ENCODE measurements at places on chromosomes 7 and 10.

DNA sequence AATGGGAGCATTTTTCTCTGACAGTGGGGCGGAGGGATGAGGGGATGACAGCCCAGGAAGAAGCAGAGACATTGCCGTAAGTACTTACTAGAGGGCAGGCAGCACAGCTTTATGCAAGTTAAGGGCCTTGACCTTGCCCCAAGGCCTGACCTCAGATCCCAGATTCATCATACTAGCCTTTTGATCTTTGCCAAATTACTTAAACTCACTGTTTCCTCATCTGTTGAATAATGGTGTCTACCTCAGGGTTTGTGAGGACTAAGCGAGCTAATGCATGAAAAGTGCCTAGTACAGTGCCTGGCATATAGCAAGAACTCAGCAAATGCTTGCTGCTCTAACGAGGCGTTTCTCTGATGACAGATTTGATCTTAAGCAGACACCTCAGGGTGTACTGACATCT, 3.5 kb upstream of the SEMA4G start:
- DNase-seq = no peak

DNA sequence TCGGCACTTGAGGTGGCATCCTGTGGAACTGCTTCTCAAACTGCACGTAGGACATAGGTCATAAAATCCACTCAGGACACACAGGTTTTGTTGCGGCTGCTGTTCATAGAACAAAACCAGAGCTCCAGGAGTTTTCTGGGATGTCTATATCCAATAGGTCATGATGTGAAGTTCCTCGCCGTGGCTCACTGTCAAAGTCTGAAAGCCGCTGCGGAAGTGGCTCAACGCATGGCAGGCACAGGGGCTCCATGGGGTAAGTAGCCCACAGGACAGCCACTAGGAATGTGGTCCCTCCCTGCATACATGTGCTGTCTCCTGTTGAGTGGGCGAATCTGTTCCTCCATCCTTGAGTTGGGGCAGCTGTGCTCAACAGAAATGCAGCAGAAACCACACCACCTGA, 72.2 kb downstream of the PRKAG2 start:
- no peak for DNase-seq

GRCh38 chr10:13614530-13615332, 28.0 kb downstream of the PRPF18 start:
- no peak for DNase-seq

DNA sequence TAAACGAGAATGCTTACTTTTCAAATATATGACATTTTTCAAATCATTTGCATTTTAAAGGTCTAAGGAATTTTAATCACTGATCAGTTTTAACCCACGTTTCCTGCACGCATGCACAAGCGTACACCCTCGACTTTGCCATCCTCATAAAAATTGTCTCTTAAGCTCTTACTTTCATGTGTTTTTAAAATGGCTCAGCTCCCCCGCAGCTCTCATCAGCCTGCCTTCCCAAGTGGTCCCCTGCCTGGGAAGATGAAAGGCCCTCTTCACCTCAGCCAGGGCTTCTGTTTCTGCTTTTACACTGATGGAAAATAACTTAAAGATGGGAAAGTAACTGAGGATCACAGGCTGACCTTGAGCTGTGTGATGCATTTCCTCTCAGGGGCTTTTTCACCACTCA, 131.6 kb upstream of the LSM8 start:
- no peak for DNase-seq

DNA sequence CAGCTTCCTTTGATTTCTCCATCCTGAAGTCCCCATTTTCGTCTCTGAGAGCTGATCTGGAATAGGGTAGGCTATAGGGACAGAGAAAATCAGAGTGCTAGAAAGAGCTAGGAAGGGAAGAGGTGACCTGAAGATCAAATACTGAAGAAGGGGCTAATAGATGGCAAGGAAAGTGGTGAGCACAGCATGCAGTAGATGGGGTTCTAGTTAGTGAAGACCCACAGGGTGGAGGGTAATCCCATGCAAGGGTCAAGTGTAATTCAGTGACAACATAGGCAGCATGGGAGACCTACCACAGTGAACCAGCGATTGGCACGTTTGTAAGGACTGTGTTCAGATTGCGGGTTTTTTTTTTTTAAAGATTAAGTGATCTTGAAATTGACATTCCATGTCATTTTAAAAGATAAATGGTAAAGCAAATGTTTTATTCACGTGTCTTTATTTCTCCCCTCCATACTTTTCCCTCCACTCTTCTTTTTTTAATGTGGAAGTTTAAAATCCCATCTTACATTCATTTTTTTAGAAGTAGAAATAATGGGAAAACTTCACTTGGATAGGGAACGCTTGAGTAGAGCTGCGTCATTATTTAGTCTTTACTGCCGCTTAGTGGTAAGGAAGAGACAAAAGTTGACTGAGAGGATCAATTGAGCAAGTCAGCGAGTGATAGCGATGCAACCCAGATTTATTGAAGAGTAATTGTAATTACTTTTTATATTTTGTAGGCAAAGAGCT, 21.0 kb upstream of the ABI1 start:
- no peak for DNase-seq

DNA sequence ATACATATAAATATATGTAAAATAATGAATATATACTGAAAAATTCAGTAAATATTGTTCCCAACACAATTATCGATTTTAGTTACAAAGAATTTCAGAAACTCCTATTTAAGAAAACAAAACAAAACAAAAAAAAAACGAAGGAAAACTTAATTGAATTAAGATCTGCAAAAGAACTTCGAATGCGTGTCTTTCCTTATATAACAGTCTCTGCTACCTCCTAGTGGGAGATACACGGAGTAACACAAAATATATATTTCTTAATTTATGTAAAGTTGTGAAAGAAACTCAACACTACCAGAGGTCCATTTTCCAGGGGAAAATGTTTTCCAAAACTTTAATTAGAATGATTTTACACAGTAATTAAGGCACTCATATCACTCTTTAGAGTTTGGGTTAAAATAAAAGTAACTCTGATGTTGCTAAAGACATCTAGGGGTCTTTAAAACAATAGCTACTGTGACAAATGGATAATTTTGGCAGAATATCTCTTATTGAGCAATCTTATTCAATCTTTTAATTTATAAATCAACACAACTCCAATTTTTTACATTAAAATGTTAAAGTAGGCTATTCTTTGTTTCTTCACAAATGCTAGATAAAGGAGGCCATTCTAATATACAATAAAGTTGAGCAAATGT, 41.6 kb downstream of the NEBL start:
- no peak for DNase-seq

DNA sequence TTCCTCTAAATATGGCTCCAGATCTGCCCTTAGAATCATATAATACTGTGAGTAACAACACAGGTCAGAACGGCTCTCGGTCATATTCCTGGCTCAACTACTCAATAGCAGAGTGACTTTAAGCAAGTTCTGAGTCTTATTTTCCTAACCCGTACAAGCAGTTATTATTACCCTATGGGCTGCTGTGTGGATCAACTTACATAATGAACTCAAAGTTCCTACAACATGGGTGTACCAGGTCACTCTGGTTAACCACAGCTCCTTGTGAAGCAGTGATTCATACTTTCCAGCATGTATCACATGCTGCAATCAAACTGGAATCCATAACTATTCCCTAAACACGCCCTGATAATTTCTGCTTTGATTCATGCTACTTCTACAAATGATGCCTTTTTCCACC, 107.3 kb downstream of the LRRN3 start:
- no peak for DNase-seq

DNA sequence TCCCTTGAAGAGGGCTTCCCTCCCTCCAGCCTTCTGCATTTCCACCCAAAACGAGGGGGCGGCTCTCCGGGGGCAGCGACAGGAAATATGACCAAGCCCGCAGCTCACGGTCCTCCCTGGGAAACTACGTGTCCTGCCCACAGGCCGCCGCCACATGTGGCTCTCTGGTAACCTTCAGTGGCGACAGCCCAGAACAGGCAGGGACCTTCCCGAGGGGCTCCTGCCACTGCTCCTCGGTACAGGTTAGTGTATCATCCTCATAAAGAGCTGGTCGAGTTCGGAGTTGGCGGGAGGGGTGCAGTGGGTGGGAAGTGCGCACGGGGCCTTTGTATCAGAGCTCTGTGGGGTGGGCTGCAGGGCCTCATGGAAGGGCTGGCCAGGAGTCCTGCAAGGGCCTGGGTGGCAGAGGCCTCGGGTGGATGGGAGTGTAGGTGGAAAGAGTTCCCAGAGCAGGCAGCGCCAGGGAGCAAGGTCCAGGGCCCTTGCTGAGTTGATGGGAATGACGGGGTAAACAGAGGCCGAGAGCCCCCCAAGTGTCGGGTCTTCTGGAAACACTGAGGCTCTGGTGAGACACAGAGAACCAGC, 66.0 kb downstream of the TCERG1L start:
- no peak for DNase-seq

- DNase-seq = no peak
Observed at GRCh38 chr10:70508912-70509756, 30.6 kb downstream of the PALD1 start.

GRCh38 chr10:29857843-29858701, 201.3 kb downstream of the JCAD start:
- no peak for DNase-seq

- no peak for DNase-seq
Observed at GRCh38 chr7:100079024-100079560, 2.4 kb downstream of the ZNF3 start.

DNA sequence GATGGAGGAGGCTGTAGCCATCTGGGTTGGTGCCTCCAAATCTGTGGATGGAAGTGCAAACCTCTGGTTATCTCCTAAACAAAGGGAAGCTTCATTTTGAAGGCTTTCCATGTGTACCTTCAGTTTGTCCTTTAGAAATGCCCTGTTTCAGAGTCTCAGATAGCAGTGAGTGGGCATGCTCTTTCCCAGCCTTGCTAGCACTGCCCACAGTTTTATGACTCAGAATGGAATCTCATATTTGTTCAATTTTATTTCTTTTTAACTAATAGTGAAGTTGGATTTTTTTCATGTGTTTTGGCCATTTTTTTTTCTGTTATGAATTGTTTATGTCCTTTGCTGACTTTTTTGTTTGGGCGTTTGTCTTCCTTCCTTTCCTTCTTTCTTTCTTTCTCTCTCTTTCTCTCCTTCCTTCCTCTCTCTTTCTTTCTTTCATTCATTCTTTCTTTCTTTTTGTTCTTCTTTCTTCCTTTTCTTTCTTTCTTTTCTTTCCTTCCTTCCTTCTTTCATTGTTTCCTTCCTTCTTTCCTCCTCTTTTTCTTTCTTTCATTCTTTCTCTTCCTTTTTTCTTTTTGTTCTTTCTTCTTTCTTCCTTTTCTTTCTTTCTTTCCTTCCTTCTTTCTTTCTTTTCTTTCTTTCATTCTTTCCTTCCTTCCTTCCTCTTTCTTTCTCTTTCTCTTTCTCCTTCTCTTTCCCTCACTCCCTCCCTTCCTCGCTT, 25.6 kb downstream of the PRF1 start:
- DNase-seq = no peak

GRCh38 chr10:100303724-100304319, 17.3 kb upstream of the BLOC1S2 start:
- DNase-seq = no peak

DNA sequence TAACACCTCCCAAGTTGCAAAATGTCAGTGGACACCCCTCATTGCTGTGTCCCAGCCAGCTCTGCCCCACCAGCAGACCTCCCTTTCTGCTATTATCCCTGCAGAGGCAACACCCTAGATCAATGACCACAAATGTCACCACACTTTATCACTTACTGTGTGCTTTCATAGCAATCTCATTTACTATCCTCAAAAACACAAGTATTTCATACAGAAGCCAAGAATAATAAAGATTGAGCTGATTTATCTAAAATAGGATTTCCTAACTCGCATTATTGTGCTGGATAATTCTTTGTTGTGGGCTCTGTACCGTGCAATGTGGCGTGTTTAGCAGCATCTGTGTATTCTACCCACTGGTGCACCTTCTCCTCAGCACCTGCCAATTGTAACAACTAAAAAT, 13.2 kb upstream of the ABCB5 start:
- DNase-seq = no peak

- no peak for DNase-seq
Observed at GRCh38 chr7:45421806-45422205, 152.4 kb upstream of the ADCY1 start.

DNA sequence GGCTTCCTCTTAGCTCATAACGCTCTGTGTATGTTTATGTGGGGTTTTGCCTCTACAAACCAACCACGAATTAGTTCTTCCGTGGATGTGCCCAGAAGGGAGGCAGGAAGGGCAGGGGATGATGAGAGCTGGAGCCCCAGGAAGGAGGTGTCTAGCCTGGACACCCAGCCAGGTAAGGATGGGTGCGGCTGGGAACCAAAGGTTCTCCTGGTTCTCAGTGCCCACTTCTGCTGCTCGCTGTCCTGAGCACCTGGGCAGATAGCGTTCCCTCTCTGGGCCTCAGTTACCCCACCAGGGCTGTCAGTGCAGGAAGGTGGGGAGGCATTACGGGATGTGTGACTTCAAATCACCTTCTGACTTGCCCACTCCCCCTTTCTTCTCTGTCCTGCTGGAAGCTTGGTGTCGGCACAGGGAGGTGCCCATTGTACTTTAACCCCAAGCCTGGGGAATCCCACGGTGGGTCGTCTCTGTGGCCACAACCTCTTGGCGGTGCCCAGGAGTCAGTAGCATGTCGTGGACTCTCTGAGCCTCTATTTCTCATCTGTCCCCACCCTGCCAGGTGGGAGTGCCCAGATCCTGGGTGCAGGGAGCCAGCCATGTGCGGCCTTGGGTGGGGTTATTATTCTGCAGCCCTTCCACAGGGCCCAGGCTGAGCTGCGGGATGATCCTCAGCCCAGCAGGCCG, 18.7 kb upstream of the PCBD1 start:
- no peak for DNase-seq

- no peak for DNase-seq
Observed at GRCh38 chr7:119270045-119270464, 1002.9 kb upstream of the KCND2 start.

DNA sequence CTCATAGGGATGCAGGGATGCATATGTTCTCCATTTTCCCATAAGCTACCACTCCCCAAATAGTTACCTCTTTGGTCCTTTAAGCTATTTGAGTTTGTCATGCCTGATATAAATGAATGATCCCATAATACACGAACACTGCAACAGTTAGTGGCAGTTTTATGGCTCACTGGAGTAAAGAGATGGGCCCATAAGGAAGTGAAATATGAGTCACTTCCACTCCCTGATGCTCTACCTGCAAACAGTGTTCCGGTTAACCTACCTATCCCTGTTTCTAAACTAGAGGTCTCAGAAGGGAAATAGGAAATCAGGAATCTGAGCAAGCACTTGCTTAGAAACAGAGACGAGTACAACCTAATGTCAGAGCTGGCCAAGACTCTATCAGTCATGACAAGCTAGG, 71.7 kb downstream of the CALD1 start:
- no peak for DNase-seq

- DNase-seq = no peak
Observed at GRCh38 chr7:138186951-138187351, 110.7 kb downstream of the AKR1D1 start.

- DNase-seq = no peak
Observed at GRCh38 chr10:90675621-90676020, 182.2 kb downstream of the HTR7 start.

GRCh38 chr10:84336406-84337090, 8.2 kb downstream of the CCSER2 start:
- DNase-seq = no peak

DNA sequence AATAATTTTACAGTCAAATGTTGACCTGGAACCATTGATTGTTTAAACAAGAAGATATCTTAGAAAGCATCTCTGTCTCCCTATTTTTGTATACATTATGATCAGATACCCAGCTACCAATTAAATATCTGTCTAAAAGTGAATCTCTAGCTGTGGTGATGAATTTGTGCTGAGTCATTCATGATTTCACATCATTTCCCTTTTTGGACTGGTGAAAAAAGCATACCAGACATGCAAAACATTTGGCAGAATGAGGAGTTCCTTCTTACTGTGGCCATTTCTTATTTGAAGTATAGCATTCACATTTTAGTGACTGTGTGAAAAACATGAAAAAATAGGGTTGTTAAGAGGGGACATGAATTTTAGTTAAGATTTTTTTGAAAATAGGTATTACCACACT, 98.0 kb upstream of the GATA3 start:
- DNase-seq = no peak
